Fibroblast of upper back skin (primary cell): ENCODE measurements at places on chromosomes 2 and 18.
A peak's percentile ranks its signal among the peaks of the same experiment; 100 is the strongest.

- DNase-seq = no peak
Observed at GRCh38 chr2:4840791-4841190, 851.4 kb upstream of the SOX11 start.

DNA sequence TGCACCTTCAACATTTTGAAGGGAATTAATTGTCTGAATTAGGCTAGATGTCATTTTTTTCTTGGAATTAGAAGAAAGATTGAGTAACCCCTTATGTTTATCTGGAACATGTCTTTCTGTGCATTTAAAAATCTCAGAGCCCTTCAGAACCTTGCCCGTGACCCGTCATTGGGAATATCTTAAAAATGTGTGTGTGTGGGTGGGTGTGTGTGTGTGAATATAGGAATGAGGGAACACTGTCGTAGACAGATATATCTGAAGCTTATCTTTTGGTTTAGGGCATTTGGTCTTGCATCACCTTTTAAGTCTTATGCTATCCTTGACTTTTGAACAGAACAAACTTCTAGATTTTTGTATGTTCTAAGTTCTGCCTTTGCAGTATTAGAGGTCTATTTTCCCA is 13.5 kb upstream of the IL1RL1 start:
- no peak for DNase-seq

- DNase-seq = peak; percentile 41
Observed at GRCh38 chr2:106638043-106638442, 150.9 kb downstream of the CD8B2 start.

DNA sequence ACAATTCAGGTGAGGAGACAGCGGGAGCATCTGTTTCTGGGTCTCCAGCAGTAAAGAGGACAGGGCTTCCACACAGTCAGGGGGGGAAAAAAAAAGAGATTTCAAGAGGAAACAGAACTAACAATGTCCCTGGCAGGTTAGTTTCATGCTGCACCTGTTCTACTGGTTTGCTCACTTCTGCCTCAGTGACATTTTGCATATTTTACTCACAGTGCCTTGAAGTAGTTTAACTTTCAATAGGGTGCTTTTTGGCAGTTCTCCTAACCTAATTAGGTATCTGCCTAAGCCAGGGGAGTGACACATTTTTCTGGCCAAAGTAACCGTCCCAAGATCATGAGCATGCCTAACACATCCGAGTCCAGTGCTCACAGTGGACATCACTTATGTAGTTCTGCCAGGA is 109.0 kb upstream of the ALK start:
- no peak for DNase-seq

DNA sequence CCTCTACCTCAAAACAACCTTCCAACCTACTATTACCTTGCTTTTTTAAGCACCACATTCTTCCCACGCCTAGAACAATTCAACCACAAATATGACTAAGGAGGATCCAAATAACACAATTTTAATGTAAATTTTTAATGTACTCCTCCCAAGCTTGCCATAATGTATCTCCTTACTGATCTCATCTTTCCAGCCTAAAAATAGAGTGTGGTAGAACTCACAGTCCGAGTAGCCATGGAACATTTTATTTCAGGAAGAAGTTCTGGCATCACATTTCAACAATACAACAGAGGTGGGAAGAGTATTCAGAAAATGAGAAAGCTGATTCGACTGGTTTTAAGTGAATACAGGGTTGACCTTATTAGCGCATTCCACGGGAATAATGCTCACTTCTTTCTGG is 15.4 kb downstream of the FEZ2 start:
- no peak for DNase-seq
